Amygdala (tissue), 56 donors: ENCODE measurements at places on chromosomes 7 and 10.
A peak's percentile ranks its signal among the peaks of the same experiment; 100 is the strongest.

DNA sequence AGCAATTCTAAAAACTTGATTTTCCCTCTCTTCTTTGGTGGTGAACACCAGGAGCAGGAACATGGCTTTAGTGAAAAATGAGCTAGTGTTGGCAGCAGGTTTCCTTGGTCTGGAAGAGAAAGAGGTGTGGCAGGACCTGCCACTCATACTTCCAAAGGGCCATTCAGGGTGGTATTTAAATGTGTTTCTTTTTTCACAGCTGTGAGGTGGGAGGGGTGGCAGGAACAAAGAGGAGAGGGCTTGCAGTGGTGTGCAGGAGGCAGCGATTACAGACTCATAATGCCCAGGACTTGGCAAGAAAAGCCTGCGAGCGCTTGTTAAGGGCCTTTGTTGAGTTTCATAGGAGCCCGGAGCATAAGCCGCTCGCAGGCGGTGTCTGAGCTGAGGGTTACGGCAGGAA lies 36.8 kb downstream of the WIPF3 start:
- no peak for DNase-seq

- DNase-seq = no peak
These were observed 57.1 kb downstream of the SYPL1 start for GRCh38 chr7:106054971-106055532.

DNA sequence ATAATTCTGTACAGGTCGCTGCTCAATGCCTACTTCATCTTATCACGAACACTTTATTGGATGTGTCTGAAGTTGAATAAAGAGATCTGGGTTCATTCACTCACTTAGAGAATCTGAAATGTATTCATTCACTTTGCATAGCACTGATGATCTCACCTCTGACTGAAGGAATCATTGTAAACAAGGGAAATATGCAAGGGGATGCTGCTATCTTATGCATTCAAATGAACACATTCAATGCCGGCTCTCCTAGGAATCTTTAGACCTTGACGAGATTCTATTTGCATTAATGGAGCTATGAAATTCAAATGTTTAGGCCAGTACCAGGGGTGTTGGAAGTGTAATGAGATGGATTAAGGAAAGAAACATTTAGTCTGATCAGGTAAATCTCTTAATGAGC lies 200.6 kb upstream of the COBL start:
- DNase-seq = no peak

- no peak for DNase-seq
These were observed 17.6 kb downstream of the CCDC71L start for GRCh38 chr7:106643216-106644000.

- no peak for DNase-seq
These were observed 8.1 kb downstream of the BLVRA start for GRCh38 chr7:43766564-43766963.

DNA sequence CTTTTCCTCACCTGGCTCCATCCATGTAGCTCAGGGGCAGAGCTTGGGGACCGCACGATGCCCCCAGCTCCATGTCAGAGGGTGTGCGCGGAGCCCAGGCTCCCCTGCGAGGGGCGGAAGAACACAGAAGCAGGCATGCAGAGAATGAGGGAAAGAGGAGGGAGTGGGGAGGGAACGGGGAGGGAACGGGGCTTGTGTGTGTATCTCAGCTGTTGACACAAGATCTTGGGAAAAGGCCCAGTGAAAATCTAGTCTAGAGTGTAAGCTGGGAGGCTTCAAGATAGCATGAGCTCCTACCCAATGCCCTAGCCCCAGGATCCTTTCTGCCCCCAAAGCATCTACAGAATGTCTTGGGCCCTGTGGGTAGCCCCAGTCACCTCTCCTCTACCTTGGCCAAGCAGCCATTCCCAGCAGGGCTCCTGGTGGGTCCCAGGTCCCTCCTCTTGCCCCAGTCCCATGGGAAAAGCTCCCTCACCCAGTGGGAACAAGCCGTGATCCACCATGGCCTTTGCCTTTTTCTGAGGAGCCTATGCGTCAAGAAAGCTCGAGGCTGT lies 25.1 kb upstream of the NDST2 start:
- DNase-seq = no peak

DNA sequence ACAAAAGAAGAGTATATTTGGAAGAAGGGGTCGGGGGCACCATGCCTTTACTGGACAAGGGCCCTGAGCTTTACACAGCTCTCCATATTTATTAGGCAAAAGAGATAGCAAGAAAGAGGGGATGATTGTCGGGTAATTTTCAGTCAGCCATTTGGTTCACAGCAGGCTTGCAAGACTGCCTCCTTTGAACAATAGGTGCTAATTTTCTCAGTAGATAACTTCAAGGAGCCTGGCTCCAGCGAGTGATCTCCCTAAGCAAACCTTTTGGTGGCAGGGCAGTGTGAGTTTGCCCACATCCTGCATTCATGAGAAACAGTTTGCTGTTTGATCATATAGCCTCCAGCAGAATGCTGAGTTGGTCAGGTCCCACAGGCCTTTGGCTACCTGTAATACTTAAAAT lies 94.3 kb downstream of the ZNF248 start:
- DNase-seq = no peak

GRCh38 chr7:124459101-124460055 lies 306.2 kb downstream of the GPR37 start:
- no peak for DNase-seq

DNA sequence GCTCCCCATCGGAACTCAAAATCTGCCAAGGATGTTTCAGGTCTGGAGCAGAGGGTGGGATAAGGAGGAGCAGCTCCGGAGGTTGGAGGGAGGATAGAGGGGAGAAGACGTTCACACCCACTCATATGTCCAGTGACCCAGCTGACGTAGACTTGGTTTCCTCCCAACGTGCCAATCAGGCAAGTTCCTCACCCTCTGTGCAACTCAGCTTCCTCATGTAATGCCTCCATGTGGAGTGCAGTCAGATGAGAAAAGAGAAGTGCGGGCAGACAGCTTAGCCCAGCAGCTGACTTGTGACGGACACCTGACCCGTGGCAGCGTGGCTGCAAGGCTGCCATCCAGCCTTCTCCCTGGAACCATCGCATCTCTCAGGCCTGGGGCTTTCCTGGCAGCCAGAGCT lies 86.8 kb downstream of the NPTX2 start:
- no peak for DNase-seq

DNA sequence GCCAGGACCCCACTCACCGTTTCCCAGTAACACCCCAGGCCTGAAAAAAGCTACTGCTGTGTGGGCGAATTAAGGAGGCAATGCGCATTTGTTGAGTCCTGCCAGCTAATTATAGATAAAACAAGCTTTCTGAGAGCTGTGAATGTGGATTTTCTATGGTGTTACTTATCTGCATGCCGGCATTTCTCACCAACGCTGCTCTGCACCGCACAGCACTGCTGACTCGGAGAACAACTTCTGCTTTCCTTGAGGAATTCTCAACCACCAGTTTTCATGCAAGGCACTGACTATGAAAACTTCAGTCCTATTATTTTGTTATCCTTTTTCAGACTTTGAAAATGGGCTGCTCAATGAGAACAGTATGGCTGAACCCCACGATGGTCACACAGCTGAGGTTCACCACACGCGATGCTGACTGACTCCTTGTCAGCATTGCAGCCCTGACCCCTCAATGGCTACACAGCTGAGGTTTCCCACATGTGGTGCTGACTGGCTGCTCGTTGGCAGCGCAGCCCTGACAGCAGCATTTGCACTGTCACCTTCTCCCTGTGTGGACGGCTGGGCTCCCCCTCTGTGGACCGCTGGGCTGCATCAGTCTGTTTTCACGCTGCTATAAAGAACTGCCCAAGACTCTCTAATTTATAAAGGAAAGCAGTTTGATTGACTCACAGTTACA lies 190.6 kb downstream of the DIP2C start:
- DNase-seq = no peak

DNA sequence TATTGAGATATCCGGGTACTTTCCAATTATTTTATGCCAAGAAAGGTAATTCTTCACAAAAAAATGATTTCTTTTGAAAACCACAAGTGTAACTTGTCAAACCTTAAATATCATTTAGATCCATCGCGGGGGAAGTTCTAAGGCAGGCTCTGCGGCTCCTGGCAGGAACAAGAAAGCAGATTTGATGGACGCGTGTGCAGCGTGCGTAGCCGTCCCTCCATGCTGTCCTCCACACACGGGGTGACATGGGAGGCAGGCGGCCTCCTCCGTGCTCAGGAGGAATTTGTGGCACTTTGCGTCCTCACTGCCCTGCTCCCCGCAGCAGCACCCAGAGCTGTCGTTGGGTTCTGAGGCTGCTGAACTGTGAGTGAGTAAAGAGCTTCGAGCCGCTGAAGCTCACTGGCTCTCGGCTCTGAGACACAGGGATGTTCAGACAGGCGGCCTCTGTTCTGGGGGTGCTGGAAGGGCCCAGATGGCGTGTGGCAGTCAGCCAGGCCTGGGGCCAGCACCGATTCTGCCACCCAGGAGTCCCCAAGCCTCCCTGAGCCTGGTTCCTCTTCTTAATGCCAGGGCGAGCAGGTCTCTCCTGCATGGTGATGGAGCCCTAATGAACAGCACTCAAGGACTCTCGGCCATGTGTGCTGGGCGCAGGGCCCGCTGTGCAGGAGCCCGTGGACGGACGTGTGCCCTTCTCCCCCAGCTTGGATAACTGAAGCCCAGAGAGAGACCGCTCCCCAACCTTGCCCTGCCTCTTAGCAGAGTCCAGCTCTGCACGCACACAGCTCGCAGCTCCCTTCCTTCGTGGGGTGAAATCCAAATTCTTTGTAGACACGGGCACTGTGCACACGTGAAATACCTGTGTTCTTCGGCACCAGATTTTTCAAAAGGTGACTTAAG lies 185.4 kb upstream of the SHH start:
- DNase-seq = no peak

- no peak for DNase-seq
These were observed 200.8 kb downstream of the TNS3 start for GRCh38 chr7:47381134-47381495.

DNA sequence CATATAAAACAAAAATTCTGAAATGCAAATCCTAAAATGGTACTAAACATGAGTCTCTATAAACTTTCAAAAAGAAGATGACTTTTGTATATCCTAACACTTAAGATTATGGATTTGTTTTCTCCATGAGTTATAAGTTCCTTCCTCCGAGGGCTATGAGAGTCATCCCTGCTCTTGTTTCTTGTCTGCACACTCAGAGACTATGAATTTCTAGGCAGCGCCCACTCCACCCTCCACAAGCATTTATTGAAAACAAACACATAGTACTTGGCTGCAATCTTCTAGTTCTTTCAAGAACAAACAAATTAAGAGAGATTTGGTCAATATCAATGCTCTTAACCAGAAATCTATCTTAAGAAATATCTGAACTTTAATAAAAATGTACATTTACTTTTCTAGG lies 211.7 kb downstream of the DKK1 start:
- no peak for DNase-seq

DNA sequence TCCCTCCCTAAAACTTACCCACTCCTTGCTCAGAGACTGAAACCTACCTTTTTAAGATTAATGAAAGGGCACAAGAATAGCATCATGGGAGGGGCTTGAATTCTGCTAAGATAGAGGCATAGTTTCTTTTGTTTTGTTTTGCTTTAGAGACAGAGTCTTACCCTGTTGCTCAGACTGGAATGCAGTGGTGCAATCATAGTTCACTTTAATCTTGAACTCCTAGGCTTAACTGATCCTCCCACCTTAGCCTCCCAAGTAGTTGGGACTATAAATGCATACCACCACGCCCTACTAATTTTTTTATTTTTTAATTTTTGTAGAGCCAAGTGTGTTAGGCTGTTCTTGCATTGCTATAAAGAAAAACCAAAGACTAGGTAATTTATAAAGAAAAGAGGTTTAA lies 17.7 kb upstream of the DNMBP start:
- DNase-seq = no peak

- DNase-seq = no peak
These were observed 2.5 kb downstream of the LFNG start for GRCh38 chr7:2521952-2522591.

DNA sequence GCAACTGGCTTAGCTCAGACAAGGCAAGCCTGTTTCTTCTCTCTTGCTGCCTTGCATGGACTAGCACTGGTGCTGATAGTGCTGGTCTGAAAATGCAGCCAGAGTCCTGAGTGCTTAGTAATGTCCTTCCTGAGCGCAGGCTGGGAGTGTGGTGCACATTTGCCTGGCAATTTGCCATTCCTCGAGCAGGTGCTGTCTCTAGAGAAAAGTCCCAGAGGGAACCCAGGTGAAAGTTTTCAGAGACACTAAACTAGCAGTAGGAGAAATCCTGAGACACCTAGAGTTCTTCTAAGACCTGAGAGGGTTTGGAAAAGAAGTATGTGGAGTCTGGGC lies 1.9 kb downstream of the SFTPD start:
- DNase-seq = no peak

GRCh38 chr10:34181553-34182300 lies 633.4 kb downstream of the PARD3 start:
- DNase-seq = no peak

DNA sequence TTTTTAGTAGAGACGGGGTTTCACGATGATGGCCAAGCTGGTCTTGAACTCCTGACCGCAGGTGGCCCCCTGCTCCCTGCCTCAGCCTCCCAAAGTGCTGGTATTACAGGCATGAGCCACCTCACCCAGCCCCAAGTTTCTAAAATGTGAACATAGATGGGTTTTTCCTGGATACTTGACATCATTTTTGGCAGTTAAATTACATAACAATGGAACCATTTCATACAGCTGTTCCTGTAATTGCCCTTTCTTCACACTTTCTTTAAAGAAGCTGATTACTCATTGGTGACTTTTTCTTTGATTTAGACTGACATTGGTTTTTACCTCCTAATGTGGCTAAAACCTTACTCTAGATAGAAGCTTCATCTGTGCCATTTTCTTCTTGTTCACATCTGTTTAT lies 5.9 kb downstream of the ZKSCAN1 start:
- DNase-seq = no peak

GRCh38 chr10:49187950-49188761 lies at the start of gene TMEM273:
TMEM273 (minus strand) TSS chr10:49188391; CDS start chr10:49188336, 55 bp downstream.
- DNase-seq = peak; percentile 65

- DNase-seq = no peak
These were observed 398.8 kb downstream of the TFEC start for GRCh38 chr7:115631782-115632181.

- DNase-seq = no peak
These were observed 10.4 kb upstream of the EIF3A start for GRCh38 chr10:119090968-119091367.

DNA sequence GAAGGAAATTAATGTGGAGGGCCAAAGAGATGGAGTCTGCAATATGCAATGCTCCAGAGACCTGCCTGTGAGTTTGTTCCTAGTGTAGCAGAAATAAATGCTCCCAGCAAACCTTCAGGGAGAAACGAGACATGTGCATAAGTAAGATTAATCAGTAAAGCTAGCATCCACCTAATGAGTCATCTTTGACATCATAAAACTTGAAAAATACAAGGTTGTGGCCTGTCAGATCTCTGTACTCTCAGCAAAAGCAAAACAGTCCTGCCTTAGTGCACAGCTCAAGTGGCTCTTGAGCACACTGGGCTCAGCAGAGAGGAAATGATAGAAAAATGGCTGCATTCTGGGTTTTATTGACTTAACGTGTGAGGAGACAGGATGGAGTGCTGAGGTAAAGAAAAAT lies 32.5 kb upstream of the ERCC6 start:
- DNase-seq = no peak

- DNase-seq = no peak
These were observed 73.0 kb downstream of the ANLN start for GRCh38 chr7:36462551-36463137.
